Activated CD8-positive, alpha-beta memory T cell treated with anti-CD3 and anti-CD28 coated beads, Interleukin-2, amount 50 U/mL, for 48 hours (primary cell): ENCODE measurements at places on chromosomes 1 and 21.

GRCh38 chr1:167016100-167016750 is 27.1 kb downstream of the MAEL start:
- no peak for DNase-seq

GRCh38 chr1:175539986-175540385 is 203.4 kb downstream of the TNR start:
- no peak for DNase-seq

DNA sequence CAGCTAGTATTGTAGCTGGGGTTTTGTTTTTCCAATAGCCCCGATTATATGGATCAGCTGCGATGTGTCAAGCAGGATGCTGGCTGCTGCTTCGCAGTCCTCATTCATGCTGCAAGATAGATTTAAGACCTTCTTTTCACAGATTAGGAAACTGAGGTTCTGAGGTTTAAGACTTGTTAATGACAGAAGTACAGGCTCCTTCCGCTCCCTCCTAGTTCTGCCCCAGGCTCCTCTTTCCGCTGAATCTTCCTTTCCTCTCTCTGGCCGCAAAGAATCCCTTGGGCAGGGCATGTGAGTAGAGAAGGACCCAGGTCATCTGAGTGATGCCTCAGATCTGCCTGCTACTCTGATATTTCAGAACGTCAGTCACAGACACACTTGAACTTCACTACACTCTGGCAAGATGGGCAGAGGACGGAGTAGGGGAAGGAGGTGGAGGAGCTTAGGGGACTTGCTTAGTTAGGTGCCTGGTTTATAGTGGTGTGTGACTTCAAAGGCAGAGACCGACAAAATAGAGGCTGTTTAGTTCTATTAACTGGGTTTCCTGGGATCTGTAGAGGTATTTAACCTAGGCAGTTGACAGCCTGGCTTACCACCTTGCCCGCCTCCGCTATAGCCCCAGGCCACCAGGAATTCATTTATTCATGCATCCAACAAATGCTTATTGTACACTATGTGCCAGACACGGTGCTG is 4.2 kb downstream of the IGSF21 start:
- DNase-seq, result no peak

DNA sequence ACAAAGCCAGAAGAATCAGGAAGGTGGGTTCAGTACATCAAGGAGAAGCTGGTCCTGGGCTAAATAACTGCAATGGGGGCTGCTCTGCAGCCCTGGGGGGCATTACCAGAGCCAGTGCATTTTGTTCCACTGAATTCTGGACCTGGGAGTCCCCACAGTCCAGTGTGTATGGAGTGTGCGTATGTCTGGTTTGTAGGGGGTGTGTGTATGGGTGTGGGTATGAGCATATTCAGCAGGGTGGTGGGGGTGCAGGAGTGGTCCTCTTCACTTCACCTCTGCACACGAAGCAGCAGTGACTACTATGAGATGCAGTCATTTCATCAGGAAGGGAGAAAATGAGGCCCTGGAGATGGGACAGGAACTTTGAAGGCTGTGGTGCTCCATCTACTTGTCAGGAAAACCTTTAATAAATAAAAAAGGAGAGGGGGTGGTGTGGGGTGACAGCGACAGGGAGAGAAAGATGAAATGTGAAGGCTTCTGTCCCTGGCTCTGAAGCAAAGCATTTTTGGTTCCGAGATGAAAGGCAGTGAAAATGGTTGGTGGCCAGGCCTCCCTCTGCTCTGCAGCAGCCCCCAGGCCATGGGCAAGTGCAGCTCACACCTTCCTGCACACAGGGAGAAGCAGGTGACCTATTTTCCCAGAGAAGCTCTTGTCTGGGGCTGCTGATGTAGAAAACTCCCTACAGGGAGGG is 121.5 kb upstream of the CACHD1 start:
- no peak for DNase-seq

GRCh38 chr1:116096013-116096618 is 15.1 kb upstream of the MAB21L3 start:
- no peak for DNase-seq

DNA sequence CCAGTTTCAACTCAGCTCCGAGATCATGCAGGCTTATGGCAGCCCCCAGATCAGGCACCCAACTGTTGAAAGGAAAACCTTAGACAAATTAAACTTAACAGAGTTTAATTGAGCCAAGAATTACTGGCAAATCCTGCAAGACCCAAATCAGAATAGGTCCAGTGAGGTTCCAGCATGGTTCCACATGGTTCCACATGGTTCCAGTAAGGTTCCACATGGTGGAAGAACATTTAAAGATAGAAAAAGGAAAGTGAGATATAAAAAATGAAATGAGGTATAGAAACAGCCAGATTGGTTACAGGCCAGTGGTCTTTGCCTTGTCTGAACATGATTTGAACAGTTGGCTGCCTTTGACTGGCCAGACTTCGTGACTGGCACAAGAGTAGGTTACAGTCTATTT is 288.8 kb upstream of the LRRC7 start:
- no peak for DNase-seq

DNA sequence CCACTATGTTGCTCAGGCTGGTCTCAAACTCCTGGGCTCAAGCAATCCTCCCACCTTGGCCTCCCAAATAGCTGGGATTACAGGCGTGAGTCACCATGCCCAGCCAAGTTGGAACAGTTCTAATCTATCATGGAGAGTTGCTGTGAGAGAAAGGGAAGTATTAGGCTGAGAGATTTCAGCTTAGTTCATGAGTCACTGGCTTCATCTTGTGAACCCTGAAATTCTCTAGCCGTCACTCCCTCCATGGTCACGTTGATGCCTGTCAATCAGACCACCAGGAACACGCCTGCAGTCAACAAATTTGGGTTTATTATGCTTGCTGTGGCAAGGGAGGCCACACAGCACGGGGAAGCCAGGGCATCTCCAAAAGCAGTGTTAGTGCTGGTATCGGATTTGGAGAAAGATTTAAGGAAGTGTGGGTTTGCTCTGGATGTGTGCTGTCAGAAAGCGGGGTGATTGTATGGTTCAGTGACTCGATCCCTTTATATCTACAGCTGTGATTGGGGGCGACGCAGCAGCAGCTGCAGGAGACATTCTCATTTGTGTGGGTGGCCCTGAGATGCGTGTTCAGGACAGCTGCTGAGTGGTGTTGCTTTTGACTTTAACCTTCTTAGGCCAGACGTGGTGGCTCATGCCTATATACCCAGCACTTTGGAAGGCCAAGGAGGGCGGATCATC is 18.7 kb downstream of the UQCRHL start:
- no peak for DNase-seq

- DNase-seq, result no peak
Observed at GRCh38 chr1:236465959-236466303, 57.9 kb upstream of the LGALS8 start.

DNA sequence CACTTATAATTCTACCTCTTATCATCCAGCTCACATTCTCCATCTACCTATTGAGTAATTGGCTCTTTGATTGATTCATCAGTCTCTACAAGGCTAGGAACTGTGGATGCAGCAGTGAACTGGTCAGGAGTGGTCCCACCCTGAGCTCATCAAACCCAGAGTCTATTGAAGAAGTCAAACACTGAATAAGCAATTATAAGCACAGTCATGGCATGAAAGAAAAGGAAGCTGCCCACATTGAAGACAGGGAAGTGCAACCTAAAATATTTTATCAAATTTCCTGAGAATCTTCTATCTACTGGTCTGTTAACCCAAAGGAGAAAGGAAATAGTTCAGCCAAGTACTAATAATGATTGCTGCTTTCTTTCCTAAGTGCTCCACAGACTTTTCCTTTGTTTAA is 35.7 kb downstream of the ACP6 start:
- DNase-seq, result no peak

DNA sequence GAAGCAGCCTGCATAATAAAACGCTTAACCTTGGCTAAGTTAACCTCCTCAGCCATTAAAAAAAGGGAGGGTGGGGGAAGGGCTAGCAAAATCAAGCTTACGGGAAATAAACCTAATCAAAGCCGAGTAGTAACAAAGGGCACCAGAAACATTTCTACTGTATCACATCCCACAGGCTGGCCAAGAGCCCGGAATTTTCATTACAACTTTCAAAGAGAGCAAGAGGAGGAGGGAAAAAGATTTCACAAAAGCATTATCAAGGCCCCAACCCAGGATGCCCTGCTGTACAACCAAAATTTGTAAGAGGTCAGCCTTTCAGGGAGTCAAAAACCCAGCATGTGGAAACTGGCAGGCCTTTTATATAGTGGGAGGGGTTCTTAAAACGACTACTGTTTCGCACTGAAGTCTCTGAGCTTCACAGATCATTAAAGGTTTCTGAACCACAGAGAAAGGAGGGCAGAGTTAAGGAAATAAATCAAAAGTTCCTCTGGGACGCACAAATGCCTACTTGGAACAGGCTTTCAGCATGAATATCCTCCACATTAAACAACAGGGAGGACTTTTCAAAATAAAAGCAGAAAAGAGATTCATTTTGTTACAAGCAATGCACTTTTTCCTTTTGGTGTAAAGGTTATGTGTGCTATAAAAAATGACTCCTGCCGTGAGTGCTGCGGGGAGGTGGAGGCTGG is 90.4 kb downstream of the SLC45A1 start:
- DNase-seq, result no peak

GRCh38 chr1:178493301-178493741 is 3.4 kb downstream of the CLEC20A start:
- DNase-seq, result no peak

DNA sequence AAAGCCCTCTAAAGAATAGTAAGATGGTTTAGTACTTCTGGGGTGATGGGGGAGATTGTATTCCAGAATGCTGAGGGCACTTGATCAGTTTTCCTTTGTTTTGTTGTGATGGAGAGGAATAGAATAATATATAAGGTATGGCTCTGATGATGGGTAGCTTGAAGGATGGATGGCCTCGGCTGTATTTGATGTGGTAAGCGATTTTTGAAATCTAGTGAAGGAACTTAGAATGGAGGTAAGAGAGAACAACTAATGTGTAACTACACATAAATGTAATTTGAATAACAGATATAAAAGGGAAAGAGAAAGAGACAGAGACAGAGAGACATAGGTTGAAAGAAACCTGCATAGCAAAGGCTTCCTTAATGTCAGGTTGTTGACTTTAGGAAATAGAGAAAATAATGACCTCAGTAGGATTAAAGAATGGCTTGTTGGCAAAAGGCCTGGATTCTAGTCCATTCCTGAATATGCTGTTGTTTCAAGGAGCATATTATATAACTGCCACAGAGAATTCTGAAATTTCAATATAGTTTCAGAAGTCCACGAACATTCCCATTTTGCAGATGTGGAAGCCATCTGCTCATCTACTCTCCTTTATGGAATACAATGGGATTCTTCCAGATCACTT is 58.7 kb downstream of the NIBAN1 start:
- DNase-seq, result no peak

- no peak for DNase-seq
Observed at GRCh38 chr21:37415939-37416338, 49.4 kb downstream of the DYRK1A start.

- no peak for DNase-seq
Observed at GRCh38 chr1:97893844-97894243, 27.0 kb downstream of the DPYD start.

- no peak for DNase-seq
Observed at GRCh38 chr1:173093691-173094445, 43.1 kb upstream of the TNFSF18 start.

DNA sequence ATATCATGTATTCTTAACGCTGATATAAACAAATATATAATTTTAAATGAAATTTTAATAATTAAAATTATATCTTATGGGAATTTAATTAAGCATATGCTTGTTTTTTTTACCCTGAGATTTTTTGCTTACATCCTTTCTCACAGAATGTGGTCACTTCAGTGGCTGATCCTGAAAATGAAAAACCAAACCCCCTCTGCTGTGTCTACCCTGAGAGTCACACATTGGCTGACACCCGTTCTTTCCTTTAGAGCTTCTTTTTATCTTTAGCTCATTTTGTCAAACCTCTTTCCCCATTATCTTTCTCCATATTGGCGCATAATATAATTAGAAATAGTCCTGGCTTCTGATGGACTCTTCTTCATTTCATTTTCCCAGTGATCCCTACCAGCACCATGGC is 10.8 kb upstream of the CACYBP start:
- DNase-seq, result no peak

GRCh38 chr1:1959840-1960479 is 40.9 kb upstream of the TMEM52 start:
- peak; percentile 95 for DNase-seq
